ENCODE measurements at places on chromosomes 2 and 18.

- H3K36me3 ChIP-seq: peaks cover 50% of the 10 kb centered on the region
- DNase-seq: no peak
- no peaks in the 10 kb centered on the region for H3K27me3 ChIP-seq
- H3K27ac ChIP-seq: no peak overlapping the region
- no peak overlapping the region for H3K4me3 ChIP-seq
These were observed 41.3 kb downstream of the CFAP36 start for GRCh38 chr2:55560855-55561254.

GRCh38 chr2:68103030-68103708, 40.4 kb upstream of the C1D start:
- peaks cover 13% of the 10 kb centered on the region for H3K4me1 ChIP-seq
- no peaks in the 10 kb centered on the region for H3K36me3 ChIP-seq
- DNase-seq: no peak
- H3K27ac ChIP-seq: no peak overlapping the region
- H3K27me3 ChIP-seq: no peaks in the 10 kb centered on the region

DNA sequence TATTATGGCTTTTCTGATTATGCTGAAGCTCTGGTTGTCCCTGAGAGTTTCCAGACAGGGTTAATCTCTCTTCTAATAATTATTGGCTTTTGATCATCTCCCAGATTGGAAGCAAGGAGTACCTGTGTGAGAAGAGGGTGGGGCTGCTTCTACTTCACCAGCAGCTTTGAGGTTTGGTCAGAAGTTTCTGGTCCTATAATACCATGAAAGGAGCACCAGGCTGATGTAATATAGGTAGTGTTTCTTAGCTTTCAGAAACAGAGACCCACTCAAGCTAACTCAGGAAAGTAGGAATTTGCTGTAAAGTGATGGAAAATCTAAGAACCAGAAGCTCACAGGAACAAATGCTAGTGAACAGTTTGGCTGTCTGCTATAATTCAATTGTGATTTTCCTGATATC, 57.6 kb downstream of the SGPP2 start:
- no peak overlapping the region for H3K27ac ChIP-seq
- H3K4me1 ChIP-seq: no peaks in the 10 kb centered on the region
- H3K36me3 ChIP-seq: no peaks in the 10 kb centered on the region
- H3K4me3 ChIP-seq: no peak overlapping the region

DNA sequence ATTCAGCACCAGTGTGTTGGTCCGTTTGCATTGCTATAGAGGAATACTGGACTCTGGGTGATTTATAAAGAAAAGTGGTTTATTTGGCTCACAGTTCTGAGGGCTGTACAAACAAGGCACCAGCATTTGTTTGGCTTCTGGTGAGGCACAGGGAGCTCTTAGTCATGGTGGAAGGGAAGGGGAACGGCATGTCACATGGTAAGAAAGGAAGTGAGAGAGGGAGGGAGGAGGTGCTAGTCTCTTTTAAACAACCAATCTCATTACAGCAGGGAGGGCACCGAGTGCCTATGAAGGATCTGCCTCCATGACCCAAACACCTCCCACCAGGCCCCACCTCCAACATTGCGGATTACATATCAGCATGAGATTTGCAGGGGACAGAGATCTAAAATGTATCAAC, 143.9 kb upstream of the DLX2 start:
- H3K36me3 ChIP-seq: no peaks in the 10 kb centered on the region
- no peak overlapping the region for H3K4me3 ChIP-seq

DNA sequence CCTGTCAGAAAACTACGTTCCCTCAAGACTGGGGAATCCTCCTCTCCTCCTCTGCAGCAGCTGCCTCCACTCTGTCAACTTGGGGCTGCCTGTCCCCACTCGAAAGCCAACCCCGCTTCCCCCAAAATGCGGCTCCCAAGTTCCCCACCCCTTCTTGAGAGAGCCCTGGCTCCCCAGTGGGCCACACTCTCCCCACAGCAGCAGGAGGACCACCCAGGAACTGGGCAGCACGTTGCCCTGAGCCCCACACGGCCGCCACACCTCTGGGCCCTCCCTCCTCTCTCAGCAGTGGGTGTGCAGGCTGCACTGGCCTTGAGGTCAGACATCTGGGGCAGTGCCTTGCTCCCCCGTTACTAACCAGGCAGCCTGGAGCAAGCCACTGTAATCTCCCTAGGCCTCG, 9.6 kb upstream of the TEX51 start:
- no peaks in the 10 kb centered on the region for H3K36me3 ChIP-seq
- H3K27me3 ChIP-seq: no peaks in the 10 kb centered on the region
- DNase-seq: no peak
- H3K27ac ChIP-seq: no peak overlapping the region

DNA sequence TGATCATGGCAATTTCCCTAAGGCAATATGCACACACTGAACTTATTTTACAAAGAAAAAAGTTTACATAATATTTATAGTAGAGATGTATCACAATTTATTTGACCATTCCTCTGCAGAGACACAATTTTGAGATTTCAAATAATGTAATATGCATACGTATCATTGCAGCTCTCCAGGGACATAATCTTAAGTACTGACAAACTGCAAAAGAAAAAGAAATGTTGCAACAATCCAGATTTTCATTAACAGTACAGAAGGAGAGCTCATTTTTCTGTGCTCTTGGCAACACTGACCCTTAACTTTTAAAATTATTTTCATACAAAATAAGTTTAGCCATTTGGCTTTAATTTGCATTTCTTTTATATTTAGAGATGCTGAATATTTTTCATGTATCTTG, 710.2 kb upstream of the SLC39A10 start:
- no peaks in the 10 kb centered on the region for H3K4me1 ChIP-seq
- no peak overlapping the region for H3K4me3 ChIP-seq
- no peak for DNase-seq
- H3K27ac ChIP-seq: no peak overlapping the region
- H3K36me3 ChIP-seq: no peaks in the 10 kb centered on the region

GRCh38 chr18:75253784-75254183, 43.2 kb downstream of the TSHZ1 start:
- H3K4me3 ChIP-seq: no peak overlapping the region
- no peaks in the 10 kb centered on the region for H3K4me1 ChIP-seq
- no peak overlapping the region for H3K27ac ChIP-seq
- DNase-seq: no peak
- no peaks in the 10 kb centered on the region for H3K27me3 ChIP-seq

DNA sequence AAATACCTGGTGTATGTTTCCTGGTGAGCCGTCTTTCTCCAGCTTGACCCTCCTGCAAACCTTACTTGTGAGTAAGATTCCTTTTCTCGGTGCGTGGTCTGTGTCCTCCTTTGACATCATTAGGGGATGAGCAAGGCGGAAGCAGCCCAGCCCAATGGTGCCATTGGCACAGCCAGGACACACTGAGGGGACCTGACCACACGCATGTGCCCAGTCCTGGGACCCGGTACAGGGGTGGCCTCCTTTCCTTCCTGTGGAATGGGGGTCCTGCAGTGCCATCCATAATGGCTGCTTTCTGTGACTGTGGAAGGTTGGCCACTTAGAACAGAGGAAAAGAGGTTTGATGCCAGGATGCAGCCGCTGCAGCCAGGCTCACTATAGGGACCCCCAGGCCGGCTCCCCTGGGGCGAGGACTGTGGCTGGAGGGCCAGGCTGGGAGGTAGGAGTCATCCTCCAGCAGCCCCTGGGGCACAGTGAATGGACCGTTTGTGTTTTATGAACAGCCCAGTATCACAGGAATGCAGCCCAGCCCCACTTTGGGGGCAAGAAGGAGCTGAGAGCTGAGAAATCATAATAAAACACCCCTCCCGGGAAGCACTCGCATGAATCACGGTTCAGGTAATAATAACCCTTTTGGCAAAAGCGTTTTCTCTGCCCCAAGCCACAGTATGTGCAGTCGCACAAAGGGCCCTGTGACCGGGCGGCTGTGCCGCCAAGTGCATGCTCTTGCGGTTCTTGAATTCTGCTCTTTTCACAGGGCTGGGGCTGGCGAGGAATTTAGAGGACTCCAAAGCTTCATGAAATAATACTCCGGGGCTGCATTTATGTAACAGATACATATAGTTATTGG, 73.2 kb downstream of the ASB1 start:
- H3K27ac ChIP-seq: no peak overlapping the region
- no peak overlapping the region for H3K4me3 ChIP-seq
- H3K27me3 ChIP-seq: no peaks in the 10 kb centered on the region
- no peaks in the 10 kb centered on the region for H3K36me3 ChIP-seq
- DNase-seq: no peak
- H3K4me1 ChIP-seq: no peaks in the 10 kb centered on the region

GRCh38 chr2:179422037-179422643, 157.5 kb upstream of the SESTD1 start:
- no peak overlapping the region for H3K4me3 ChIP-seq
- H3K36me3 ChIP-seq: no peaks in the 10 kb centered on the region
- H3K27me3 ChIP-seq: no peaks in the 10 kb centered on the region
- no peak overlapping the region for H3K27ac ChIP-seq

- H3K4me3 ChIP-seq: no peak overlapping the region
- H3K27me3 ChIP-seq: no peaks in the 10 kb centered on the region
- H3K27ac ChIP-seq: no peak overlapping the region
- no peaks in the 10 kb centered on the region for H3K4me1 ChIP-seq
These were observed 11.9 kb downstream of the NPAS2 start for GRCh38 chr2:100831831-100832230.

- no peak for DNase-seq
- no peaks in the 10 kb centered on the region for H3K27me3 ChIP-seq
- no peak overlapping the region for H3K4me3 ChIP-seq
These were observed 46.9 kb upstream of the POMC start for GRCh38 chr2:25215232-25215631.

DNA sequence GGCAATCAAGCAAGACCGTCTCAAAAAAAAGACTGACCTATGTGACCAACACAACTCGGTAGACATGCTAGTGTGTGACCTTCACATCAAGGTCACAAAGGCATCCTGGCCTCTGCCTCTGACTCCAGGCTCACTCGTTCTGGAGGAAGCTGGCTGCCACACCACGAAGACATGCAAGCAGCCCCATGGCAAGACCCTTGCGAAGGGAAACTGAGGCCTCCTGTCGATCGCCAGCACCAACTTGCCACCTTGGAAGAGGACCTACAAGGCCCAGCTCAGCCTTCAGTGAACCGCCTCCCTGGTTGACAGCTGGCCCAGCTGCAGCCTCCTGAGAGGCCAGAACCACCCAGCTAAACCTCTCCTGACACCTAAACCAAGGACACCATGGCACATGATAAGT, 79.3 kb upstream of the ASAP2 start:
- DNase-seq: no peak
- no peaks in the 10 kb centered on the region for H3K4me1 ChIP-seq
- no peak overlapping the region for H3K27ac ChIP-seq
- H3K27me3 ChIP-seq: no peaks in the 10 kb centered on the region
- no peaks in the 10 kb centered on the region for H3K36me3 ChIP-seq

- DNase-seq: no peak
- H3K4me3 ChIP-seq: no peak within 1 kb of the TSS
- H3K27me3 ChIP-seq: no peaks in the 10 kb centered on the region
These were observed at the start of gene SERPINB13 for GRCh38 chr18:63586966-63587365. TSS of gene SERPINB13 (plus strand) at chr18:63587343. CDS start at chr18:63588668, 1,325 bp downstream.

DNA sequence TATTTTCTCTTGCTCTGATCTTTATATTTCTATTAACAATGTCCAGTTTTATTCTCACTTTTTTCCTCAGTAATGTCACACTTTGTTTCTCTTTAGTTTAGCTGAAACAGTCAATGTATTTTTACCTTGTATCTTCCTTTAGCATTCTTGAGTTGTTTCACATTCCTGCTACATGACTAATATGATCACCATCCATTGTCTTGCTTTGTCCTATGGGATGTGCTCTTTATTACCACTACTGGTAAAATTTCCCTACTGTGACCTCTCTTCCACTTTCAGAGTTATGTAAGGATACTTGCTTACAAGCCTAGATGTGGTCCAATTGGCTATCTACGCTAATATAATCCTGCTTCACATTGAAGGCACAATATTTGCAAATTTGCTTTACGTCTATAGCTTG, 457.9 kb downstream of the PIK3C3 start:
- H3K27ac ChIP-seq: no peak overlapping the region
- no peak for DNase-seq
- no peaks in the 10 kb centered on the region for H3K36me3 ChIP-seq
- H3K4me1 ChIP-seq: no peaks in the 10 kb centered on the region
- no peak overlapping the region for H3K4me3 ChIP-seq
- no peaks in the 10 kb centered on the region for H3K27me3 ChIP-seq

DNA sequence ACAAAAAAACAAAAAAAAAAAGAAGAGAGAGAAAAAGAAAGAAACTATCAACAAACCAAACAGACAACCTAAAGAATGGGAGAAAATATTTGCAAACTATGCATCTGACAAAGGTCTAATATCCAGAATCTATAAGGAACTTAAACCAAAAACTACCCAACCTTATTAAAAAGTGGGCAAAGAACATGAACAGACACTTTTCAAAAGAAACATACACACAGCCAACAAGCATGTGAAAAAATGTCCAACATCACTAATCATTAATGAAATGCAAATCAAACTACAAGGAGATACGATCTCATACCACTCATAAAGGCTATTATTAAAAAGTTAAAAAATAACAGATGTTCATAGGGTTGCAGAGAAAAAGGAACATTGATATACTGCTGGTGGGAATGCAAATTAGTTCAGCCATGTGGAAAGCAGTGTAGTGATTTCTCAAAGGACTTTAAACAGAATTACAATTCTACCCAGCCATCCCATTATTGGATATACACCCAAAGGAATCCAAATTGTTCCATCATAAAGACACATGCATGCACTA, 7.2 kb upstream of the POLE4 start:
- H3K27me3 ChIP-seq: no peaks in the 10 kb centered on the region
- H3K36me3 ChIP-seq: no peaks in the 10 kb centered on the region
- DNase-seq: peak; percentile 65
- H3K4me3 ChIP-seq: no peak overlapping the region

- H3K36me3 ChIP-seq: no peaks in the 10 kb centered on the region
- H3K4me1 ChIP-seq: peaks cover 3% of the 10 kb centered on the region
- H3K4me3 ChIP-seq: no peak overlapping the region
- H3K27me3 ChIP-seq: no peaks in the 10 kb centered on the region
- no peak overlapping the region for H3K27ac ChIP-seq
These were observed 39.2 kb downstream of the SEMA4F start for GRCh38 chr2:74693213-74693612.

GRCh38 chr2:143528021-143528420, 398.8 kb downstream of the ARHGAP15 start:
- H3K4me3 ChIP-seq: no peak overlapping the region
- no peaks in the 10 kb centered on the region for H3K36me3 ChIP-seq
- H3K27me3 ChIP-seq: no peaks in the 10 kb centered on the region
- H3K27ac ChIP-seq: no peak overlapping the region
- no peak for DNase-seq
- H3K4me1 ChIP-seq: no peaks in the 10 kb centered on the region

DNA sequence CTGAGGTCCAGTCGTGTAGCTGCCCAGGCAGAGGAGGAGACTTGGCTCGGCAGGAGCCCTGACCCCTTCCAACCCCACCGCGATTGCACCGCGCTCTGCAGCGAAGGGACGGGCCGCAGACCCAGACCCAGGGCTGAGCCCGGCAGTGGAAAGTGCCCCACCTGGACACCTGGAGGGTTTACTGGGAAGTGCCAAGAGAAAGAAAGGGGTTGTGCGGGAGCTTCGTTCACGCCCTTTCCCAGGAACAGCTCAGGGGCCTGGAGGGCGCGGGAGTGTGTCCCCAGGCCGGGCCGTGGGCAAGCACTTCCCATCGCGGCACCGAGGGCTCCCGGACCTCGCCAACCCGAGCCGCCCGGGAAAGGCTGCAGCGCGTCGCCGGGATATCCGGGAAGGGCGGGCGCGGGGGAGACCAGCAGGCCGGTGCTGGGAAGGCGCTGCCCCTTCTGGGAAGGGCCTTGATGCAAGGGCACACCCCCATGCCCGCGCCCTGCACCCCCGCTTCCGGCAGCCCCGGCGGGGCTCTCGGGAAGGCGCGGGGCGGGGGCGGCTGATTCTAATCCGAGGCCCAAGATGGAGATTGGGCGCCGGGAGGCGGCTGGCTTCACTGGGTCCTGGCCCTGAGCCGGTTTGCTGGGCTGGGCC, 36.1 kb upstream of the MRPL33 start:
- no peaks in the 10 kb centered on the region for H3K4me1 ChIP-seq
- H3K4me3 ChIP-seq: no peak overlapping the region
- no peak for DNase-seq
- no peaks in the 10 kb centered on the region for H3K27me3 ChIP-seq
- H3K27ac ChIP-seq: no peak overlapping the region
- no peaks in the 10 kb centered on the region for H3K36me3 ChIP-seq

Data from Karpas-422 (cell line).